ENCODE measurements at places on chromosomes 11 and 22. TPM values are rescaled to one million over a fixed set of nuclear protein-coding genes. Genes with fewer than 3 reads are reported as not detected.

Gene MPPED2
- total RNA-seq, result 0.17 TPM

DNA sequence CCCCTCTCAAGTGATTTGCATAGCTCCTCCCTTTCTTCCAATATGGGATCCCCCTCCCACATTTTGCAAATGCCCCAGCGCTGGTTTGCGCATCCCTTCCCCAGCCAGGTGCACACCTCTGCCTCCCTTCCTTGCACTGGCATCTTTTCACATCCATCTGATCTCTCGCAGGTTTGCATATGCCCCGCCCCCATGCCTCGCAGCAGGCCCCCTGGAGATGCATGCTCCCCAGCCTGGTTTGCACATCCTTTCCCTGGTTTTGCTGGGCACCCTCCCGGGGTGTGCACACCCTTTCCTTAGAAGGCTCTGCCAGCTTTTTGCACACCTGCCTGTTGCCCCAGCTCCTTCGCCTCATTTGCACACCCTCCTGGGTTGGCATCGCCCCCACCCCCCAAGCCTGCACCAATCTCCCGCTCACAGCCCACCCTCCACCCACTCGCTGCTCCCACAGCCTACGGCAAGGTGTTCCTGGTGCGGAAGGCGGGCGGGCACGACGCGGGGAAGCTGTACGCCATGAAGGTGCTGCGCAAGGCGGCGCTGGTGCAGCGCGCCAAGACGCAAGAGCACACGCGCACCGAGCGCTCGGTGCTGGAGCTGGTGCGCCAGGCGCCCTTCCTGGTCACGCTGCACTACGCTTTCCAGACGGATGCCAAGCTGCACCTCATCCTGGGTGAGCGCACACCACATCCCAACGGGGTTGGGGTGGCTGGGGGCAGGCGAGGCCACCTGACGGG is 917 bp downstream of the RPS6KA4 start:
- peak; percentile 58 for DNase-seq

GRCh38 chr11:32566517-32566916 is 17.1 kb upstream of the EIF3M start:
- no peak for DNase-seq

- no peak for DNase-seq
Observed at GRCh38 chr11:6480299-6480914, 724 bp downstream of the ARFIP2 start.

- DNase-seq, result no peak
Observed at GRCh38 chr11:70175236-70175698, 27.8 kb upstream of the FADD start.

GRCh38 chr11:115407496-115407895 is 96.7 kb downstream of the CADM1 start:
- no peak for DNase-seq

DNA sequence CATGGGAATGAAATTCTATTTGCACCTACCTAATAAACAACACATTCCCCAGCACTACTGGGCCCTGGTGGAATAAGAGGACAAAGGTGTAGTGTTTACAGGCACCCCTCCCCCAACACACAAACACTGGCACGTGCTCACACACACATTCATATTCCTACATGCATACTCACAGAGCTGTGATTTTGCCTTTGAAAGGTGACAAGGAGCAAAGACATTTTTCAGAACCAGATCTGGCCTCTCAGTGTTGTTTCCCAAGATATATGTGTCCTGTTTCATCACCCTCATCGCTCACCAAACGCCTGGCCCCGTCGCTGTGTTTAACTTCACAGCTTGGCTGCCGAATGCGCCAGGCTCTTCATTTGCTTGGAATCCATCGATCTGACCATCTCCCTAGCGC is 292.6 kb downstream of the NTM start:
- DNase-seq, result no peak

GRCh38 chr11:64342869-64343745 is 3.1 kb downstream of the CCDC88B start:
- no peak for DNase-seq
